Stimulated activated CD8-positive, alpha-beta memory T cell treated with anti-CD3 and anti-CD28 coated beads, Interleukin-15, amount 100 ng/mL, for 24 hours (primary cell): ENCODE measurements at places on chromosomes 12 and 14.

DNA sequence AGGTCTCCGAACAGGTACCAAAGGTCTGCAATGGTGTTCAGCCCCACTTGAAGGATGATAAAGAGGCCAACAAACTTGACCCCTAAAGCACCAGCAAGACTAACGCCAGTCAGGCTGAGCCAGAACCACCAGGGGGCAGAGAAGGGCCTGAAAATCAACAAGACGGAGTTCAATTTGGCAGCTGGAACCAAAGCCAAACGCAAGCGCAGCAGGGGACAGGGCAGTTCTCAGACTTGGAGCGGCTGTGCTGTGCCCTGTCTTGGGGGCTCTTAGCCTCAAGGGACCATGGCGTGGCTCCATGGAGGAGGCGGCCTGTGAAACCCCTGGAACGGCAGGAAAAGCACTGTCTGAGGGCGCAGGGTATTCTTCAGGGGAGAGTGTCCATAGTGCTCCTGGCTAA is 19.6 kb downstream of the POMT2 start:
- no peak for DNase-seq

- DNase-seq, result no peak
Measured at GRCh38 chr14:99164712-99165111, 107.3 kb downstream of the BCL11B start.

DNA sequence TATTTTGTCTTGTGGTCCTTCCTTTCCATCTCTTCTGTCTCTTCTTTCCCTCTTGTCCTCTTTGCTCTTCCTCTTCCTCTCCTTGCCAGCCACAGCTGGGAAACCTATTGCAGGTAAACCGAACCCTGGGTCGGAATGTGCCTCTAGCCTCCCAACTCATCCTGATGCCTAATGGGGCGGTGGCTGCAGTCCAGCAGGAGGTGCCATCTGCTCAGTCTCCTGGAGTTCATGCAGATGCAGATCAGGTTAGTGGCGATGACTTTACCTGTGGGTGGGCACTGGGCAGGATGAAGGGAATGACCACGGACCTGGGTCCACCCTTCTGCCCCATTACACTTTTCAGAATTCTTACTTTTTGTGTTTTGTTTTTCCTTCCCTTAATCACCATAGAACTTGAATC is 8.2 kb downstream of the PHC1 start:
- DNase-seq, result no peak

DNA sequence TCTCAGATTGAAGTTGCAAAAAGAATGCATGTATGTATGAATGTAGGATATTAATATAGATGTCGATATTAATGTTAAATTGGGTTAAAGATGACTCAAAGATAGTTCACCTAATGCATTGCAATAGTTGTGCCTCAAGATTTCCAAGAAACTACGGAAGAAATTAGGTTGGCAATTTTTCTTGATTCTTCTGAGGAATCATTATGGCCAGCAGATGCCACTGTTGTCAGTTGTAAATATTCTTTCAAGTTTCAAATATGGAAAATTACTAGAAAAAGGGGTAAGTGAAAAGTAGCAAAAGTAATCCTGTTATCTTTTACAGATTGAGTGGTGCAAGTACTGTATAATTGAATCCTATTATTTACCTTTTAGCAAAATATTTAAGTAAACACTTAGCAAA is 202.1 kb downstream of the ADAMTS20 start:
- no peak for DNase-seq

DNA sequence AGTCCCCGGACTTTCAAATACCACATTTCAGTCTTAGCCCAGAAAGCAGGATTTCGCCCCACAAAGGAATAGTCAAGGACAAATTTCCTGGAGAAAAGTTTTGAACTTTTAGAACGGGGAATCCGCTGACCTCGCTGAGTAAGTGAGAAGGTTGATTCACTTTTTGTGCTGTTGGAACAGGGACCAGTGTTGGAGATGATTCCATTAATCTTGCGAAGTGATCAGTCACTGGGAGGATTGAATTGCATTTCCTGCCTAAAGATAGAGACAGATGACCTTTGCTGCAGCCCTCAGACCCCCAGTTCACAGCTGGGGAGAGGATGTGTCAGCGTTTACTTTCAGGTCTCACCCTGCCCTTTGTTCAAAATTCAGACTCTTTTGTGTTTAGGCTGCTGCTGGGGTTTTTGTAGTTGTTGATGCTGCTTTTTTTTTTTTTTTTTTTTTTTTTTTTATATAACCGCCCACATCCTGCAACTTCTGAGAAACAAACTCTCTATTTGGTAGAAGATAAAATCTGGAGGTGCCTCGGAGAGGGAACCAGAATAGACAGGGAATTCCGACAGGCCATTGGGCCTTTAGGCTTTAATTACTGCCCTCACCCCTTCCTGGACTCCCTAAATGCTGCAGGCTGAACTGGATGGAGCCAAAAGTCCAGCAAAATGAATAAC is 9.8 kb upstream of the KDM2B start:
- DNase-seq, result no peak

DNA sequence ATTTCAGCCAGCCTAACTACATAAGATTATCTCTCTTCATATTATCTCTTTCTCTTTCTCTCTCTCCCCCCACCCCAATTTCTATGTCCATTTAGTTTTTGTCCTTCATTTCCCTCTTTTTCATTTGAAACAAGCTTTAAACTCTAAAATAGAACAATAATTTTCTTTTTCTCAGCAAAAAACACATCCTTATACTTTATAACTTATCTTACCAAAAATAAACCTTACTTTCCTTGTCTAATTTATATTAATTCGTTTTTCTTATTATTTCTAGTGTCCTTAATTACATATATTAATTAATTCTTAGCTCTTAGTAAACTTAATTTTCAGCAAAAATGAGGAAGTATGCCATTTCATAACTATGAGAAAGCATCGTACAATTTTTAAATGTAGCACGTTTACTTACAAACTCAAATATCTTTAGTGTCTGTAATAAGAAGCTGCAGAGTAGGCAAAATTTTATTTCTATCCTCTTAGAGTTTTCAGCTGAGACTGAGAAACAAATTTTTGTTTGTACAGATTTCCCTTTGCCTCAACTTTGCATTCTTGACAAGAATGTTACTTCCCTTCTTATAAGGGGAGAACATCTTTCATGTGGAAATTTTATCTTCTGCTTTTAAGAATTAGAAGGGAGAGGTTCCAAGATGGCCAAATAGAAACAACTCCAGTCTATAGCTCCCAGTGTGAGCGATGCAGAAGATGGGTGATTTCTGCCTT is 65.1 kb upstream of the ST8SIA1 start:
- no peak for DNase-seq

DNA sequence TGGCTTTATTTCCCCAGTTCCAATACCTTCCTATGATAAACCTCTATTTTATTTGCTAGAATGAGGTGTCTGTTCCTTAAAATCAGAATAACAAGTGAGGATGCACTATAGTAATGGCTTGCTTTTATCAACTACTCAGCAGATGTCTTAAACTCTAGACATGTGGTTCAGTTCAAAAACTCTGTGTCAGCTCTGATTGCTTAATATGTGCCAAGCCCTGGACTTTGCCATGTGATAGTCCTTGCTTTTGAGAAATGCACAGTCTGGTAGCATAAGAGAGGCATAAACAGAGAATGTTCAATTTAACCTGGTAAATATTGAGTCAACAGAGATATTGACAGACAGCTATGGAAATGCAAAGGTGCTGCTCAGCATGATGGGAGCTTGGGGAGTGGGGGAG is 254.8 kb downstream of the PDZRN4 start:
- DNase-seq, result no peak

DNA sequence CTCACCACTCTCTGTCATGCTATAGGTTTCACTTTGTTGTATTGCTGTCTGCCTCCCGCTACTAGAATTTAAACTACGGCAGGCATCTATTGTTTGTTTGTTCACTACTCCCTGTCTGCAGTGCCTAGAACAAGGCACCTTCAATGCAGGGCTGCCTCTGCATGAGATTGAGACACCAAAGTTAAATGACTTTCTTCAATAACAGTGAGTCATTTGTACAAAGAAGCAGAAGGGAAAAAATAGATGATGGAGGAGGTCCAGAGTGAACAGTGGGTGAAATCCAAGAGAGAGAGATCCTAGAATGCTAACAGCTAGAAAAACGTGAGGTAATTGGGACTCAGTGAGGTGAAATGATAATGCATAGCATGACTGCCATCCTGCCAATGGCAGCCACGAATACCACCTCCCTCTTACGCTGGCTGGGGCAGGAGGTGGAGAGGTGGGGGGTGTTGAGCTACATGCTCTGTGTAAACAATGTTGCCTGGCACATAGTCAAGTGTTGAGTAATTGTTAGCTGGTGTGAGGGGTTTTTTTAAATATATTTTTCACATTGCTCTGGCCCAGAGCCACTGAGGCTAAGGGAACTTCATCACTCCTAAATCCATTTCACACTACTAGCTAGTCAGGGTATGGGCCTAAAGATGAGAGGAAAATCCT is 367.6 kb downstream of the RPS29 start:
- DNase-seq, result no peak

GRCh38 chr12:115468087-115468510 is 784.1 kb upstream of the TBX3 start:
- no peak for DNase-seq

DNA sequence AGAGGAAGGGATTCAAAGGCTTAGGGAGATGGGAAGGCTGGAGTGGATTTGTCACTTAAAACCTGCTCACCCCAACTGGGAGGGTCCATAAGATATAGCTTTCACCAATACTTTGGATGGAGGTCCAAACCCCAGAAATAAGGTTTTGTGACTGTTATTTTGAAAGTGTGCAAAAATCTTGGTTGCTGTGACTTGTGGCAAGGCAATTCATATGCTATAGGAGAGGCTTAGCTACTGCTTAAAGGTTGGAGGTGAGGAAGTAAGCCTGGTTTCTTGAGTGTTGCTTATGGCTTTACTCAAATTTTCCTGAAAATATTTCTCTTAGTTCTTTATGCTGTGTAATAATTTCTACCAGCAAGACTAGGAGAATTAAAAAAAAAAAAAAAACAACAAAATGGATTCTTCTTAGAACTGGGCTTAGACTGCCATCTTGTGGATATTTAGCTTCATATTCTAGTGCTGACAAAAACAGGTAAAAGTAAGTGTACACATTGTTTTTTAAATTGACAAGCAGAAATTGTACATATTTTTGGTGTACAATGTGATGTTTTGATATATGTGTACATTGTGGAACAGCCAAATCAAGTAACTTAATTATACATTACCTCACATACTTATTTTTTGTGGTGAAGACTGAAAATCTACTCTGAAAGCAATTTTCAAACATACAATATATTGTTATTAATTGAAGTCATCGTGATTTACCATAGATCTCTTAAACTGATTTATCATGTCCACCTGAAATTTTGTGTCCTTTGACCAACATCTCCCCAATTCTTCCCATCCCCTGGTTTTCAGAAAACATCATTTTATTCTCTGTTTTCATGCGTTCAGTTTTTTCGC is 23.0 kb downstream of the PDE6H start:
- no peak for DNase-seq

GRCh38 chr12:54857406-54857805 is 3.1 kb downstream of the MUCL1 start:
- no peak for DNase-seq

GRCh38 chr14:54447231-54447692 is 6.1 kb upstream of the CNIH1 start:
- no peak for DNase-seq

GRCh38 chr12:6207259-6207925 is 7.2 kb downstream of the CD9 start:
- no peak for DNase-seq

DNA sequence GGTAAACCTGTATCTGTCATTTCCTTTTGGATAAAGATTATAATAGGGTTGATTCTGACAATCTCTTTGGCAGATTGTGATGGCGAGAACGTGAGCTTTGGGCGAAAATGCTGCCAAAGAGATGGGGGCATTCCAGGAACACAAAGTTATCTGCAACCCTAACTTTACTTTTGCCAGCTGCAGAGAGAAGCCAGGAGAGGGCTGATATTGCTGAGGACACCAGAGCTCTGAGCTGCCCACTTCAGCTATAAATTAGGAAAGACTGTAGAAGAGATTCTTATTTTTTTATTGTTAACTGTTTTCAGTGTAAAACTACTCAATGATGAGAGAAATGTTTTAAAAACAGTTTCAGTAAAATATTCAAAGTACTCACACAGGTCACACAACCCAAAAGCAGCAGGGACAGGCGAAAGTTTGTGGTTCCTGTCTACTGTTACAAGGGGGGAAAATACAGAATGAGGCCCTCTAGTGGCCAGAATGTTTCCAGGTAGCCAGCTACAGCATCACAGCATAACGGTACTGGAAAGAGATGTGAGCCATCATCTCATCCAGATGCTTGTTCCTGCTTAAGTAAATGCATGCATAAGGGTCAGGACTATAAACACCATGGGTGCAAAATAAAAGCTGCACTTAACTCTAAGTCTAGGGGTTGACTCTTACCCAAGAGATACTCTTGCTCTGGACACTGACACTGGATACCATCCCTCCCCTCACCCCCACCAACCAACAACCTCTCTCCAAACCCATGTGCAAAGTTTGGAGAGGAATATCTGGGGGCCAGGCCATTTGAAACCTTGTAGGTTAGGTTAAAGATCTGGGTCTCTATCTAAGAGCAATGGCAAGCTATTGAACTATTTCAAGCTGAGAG is 498.4 kb downstream of the RMST start:
- DNase-seq, result no peak

DNA sequence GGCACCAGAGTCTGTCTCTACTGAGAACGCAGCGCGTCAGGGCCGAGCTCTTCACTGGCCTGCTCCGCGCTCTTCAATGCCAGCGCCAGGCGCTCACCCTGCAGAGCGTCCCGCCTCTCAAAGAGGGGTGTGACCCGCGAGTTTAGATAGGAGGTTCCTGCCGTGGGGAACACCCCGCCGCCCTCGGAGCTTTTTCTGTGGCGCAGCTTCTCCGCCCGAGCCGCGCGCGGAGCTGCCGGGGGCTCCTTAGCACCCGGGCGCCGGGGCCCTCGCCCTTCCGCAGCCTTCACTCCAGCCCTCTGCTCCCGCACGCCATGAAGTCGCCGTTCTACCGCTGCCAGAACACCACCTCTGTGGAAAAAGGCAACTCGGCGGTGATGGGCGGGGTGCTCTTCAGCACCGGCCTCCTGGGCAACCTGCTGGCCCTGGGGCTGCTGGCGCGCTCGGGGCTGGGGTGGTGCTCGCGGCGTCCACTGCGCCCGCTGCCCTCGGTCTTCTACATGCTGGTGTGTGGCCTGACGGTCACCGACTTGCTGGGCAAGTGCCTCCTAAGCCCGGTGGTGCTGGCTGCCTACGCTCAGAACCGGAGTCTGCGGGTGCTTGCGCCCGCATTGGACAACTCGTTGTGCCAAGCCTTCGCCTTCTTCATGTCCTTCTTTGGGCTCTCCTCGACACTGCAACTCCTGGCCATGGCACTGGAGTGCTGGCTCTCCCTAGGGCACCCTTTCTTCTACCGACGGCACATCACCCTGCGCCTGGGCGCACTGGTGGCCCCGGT is at the start of gene PTGDR:
Gene PTGDR, plus strand, starts transcription at position 198 of the 778 bp plus-strand sequence. Its CDS starts 117 bp downstream, at position 315.
- no peak for DNase-seq

DNA sequence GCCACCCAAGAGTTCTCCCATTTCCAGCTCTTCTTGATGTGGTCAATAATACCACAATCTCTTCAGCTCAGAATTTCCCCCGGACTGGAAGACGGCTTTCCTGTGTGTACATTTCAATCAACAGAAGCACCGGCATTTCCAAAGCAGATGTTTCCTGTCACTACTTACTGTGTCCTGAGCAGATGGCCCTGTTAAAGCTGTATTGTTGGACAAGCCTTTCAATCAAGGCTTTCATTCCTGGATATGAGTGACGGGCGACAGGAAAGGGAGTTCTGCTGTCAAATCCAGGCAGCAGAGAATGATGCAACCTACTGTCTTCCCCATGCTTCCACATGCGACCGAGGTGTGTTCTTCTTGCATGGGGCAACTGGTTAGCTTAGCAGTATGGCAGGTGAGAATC is 76.4 kb upstream of the CCDC60 start:
- DNase-seq, result no peak

- no peak for DNase-seq
Measured at GRCh38 chr12:51196547-51196946, 21.3 kb downstream of the POU6F1 start.

- DNase-seq, result no peak
Measured at GRCh38 chr12:106625976-106626375, 43.2 kb downstream of the RFX4 start.
